Cerebellar cortex (tissue), 1 donor: ENCODE measurements at places on chromosomes 1 and 21.

DNA sequence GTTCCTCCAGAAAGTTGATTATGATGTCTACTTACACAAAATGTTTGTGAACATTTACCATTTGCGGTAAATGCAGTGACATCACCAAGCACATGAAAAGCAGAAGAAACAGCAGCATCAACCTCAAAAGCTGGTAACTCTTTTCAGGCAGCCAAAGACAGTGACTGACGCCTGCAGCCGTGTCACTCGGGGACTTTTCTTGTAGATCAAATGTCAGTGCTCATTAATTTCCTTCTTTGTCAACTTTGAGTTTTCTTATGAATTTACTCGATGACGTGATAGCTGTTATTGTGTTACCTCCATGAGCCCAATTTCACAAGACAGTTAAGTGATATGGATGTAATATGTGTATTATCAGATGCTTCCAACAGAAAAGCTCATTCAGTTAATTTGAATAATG is 92.5 kb downstream of the RIPK4 start:
- no peak for DNase-seq

DNA sequence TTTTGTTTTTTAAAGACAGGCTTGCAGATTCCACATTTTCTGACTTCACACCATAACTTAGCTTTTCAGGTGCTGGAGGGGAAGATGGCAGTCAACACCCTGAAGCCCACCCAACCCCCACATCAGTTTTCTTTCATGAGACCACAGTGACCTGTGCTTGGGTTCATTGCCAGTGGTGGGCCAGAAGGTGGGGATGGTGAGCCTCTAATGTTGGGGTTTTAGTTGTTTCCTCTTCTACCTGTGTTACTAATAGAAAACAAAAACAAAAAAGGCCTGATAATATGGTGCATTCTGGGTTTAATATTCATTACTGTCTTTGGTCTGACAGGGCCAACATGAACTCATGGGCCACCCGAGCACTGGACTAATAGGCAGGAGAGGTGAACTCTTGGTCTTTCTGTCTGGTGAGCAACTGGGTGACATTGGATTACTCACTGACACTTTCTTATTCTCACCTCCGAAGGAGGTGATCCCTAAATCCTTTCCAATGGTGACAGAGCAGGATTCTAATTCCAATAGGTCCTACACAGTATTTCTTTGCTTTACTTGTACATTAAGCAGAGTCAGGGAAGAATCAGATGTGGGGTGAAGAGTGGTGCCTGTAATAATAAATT is 132.8 kb downstream of the CLIC6 start:
- DNase-seq = peak; percentile 3

DNA sequence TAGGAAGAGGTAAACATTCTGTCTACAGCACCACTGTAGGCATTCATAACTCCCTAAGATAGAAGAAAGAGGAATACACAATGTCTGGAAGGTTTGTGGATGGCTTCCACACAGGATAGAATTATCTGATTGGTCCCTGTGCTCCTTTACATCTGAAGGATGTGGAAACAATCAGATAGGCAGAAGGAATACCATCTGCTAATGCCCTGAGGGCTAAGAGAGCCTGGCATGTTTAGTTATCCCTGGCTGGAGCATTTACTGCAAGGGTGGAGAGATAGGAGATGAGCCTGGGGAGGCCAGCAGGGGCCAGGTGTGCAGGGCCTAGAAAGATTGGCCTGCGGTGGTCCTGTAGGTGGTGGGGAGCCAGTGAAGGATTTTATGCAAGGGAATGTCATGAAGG is 8.6 kb upstream of the ACBD3 start:
- DNase-seq = peak; percentile 51

DNA sequence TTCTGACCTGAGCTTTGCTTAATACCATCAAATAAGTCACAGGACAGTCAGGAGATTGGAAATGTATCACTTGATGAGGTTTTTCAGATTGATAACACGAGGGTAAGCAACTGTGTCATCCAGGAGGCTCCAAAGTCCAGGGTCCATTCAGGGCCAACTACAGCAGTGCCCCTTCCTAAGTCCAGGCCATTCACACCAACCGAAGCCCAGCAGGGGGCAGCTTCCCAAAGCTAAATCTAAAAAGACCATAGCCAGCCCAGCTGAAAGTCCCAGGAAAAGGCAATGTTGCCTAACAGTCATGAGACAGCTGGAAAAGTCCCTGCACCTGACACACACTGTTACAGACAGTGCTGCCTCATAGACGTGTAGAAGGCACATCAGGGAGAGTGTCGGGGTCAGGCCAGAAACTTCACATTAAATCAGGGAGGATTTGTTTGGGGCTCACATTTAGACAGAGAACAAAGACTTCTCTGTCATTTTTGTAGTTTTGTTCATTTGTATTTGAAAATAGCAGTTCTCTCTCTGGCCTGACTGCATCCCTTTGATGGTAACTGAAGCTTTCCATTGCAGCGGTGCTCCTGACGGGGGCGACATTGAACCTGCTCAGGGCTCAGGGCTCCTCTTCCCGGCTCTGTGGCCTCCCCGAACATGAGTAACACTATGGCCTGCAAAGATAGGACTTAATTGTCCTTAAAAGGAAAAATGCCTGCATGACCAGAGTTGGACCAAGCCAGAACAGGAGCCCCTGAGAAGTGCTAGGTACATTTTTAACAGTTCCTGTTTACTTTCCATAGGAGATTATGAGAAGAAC is 200.4 kb downstream of the NRIP1 start:
- DNase-seq = peak; percentile 77

GRCh38 chr1:224615861-224616755 is at the start of gene CNIH3:
CNIH3 (plus strand) TSS chr1:224616317; CDS start chr1:224617175, 858 bp downstream.
- DNase-seq = peak; percentile 26

DNA sequence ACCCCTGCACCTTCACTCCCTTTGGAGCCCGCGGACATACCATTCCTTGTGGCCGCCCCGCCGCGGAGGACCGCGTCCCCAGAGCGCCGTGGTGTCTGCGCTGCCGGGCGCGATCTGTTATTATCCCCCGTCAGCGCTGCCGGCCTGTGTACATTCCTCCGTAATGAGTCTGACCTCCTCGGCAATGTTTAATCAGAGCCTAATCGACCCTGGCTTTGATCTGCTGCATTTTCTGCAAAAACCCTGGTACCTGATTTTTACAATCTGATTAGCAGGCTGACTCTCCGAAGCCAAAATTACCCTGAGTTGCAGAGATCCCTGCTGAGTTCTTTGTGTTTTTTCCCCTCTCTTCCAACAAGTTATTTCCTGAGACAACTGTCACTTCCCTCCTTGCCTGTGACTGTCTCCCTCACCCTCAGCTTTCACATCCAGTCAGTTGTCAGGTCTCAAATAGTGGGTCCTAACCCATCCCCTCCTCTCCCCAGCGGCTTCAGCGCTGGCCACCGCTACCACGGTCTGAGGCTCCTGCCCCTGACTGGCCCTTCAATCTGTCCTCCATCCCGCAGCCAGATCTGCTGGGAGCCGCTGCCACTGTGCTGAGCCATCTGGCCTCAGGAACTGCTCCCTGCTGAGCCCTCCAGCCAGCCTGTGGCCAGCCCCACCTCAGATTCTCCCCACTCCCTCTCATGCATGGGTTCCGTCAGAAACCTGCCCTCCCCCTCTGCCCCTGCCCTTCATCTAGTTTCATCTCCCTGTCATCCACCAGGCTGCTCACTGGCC is 53.5 kb downstream of the GLIS1 start:
- DNase-seq = peak; percentile 79

GRCh38 chr1:149917571-149918144 is at the start of gene SV2A:
SV2A (minus strand) TSS chr1:149917844; CDS start chr1:149913840, 4,004 bp downstream.
- DNase-seq = peak; percentile 88

- no peak for DNase-seq
Measured at GRCh38 chr1:87136607-87137341, 191.9 kb upstream of the LMO4 start.

- peak; percentile 14 for DNase-seq
Measured at GRCh38 chr1:212967801-212968200, 17.5 kb downstream of the VASH2 start.

DNA sequence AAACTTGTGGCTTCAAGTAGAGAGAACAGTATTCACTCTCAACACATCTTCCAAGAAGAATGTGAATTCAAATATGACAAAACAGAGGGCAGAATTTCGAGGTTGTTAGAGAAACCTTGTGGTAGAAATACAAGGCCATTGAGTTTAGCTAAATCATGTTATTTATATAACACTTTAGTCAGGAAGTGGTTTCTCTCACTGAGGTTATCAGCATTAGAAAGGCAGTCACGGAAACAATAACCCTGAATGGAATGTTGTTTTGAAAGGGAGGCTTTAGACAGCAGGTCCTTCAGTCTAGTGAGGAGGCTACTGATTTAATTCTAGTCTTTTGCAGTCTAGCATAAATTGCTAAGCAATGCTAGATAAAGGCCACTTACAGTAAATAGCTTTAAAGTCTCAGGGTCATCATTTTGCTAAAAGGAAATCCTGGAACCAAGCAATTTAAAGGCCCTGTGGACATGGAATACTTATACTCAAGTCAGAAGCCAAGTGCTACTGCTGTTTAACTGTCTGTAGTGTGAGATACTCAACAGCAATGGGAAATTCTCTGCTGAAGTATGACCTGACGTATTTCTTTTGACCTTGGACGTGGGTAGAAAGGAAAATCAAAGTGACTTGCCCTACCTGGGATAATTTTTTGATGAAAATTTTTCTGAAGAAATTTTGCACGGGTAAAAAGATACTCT is 89.0 kb upstream of the CHODL start:
- DNase-seq = no peak

DNA sequence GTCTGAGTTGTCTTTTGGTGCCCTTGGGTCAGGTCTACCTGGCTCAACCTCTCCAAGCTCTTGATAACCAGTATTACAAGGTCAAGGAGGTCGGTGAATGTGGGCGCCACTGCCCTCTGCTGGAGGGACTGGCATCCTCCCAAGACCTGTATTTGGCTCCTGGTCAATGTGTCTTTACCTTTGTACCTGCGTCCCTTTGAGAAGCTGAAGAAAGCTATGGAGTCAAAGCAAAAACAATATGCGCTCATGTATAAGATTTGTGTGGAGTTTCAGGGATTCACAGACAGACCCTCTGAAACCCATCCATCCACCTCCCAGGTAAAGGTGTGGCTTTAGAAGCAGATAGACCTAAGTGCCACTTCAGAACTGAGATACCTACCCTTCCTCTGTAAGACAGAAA is 61.8 kb upstream of the NBL1 start:
- DNase-seq = peak; percentile 41

DNA sequence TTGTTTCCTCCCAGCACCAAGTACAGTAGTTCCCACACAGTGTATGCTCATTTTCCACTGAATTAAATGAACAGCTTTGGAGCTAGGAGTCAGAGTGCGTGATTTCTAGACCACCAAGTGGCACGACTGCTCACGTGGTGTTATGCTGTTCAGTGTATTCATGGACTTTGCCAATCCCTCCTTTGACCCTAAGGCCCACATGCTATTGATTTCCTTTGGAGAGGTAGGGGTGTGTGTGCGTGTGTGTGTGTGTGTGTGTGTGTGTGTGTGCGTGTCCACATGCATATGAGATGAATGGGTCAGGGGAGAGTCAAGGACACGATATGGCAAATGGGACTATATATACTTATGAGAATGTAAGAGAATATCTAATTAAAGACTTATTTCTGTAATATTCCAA is 177.2 kb downstream of the LMX1A start:
- no peak for DNase-seq

- peak; percentile 86 for DNase-seq
Measured at GRCh38 chr1:162631546-162632191, 595 bp upstream of the DDR2 start.

DNA sequence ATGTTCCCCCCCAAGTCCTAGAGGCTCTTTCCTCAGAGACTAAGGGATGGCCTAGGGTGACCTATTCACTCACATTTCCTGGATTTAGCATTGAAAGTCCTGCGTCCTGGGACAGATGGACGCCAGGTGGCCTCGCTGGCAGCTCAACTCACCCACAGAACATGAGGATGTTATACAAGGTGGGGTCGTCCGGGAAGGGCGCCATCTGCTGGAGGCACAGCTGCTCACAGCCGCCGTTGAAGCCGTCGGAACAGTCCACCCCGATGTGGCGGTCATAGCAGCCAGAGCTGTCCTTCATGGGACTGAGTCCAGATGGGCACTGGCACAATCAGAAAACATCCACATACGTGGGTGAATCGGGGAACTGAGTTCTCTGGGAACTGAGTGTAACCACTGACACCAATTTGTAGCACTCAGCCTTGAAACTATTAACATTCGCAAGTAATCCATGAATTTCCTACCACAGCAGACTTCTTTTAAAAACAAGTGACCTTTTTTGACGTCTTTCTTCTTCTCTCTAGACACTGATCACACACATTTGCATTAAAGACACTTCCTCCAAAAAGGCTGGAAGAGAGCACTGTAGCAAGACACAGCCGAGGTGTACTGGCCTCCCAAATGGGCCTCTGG is 215.4 kb downstream of the ASTN1 start:
- peak; percentile 54 for DNase-seq

- no peak for DNase-seq
Measured at GRCh38 chr1:159817276-159818041, 9.2 kb upstream of the SLAMF8 start.

GRCh38 chr1:64470665-64471217 is 812 bp downstream of the CACHD1 start:
- no peak for DNase-seq

- no peak for DNase-seq
Measured at GRCh38 chr1:9675393-9675792, 23.9 kb downstream of the PIK3CD start.

GRCh38 chr1:167943541-167943940 is 6.7 kb upstream of the MPC2 start:
- no peak for DNase-seq

DNA sequence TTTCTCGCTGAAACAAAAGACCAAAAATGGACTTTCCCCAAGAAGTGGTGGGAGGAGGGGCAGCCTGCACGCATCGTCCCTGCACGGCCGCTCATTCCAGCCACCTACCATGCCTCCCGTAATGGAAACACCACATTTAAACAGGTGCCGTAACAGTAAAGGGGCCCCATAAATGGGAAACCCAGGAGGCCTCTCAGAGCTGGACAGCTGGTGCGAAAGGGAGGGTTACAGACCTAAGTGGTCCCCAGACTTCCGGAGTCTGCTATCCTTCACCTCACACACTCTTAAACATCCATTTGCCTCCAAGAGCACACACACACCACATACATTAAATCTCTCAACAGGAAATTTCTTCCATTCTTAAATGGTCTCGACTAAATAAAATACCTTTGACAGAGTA is 120.7 kb upstream of the SOD1 start:
- DNase-seq = no peak

GRCh38 chr21:36199021-36199420 is 42.4 kb downstream of the DOP1B start:
- DNase-seq = no peak
